ENCODE measurements at places on chromosomes 16 and 17.
A peak's percentile ranks its signal among the peaks of the same experiment; 100 is the strongest.

DNA sequence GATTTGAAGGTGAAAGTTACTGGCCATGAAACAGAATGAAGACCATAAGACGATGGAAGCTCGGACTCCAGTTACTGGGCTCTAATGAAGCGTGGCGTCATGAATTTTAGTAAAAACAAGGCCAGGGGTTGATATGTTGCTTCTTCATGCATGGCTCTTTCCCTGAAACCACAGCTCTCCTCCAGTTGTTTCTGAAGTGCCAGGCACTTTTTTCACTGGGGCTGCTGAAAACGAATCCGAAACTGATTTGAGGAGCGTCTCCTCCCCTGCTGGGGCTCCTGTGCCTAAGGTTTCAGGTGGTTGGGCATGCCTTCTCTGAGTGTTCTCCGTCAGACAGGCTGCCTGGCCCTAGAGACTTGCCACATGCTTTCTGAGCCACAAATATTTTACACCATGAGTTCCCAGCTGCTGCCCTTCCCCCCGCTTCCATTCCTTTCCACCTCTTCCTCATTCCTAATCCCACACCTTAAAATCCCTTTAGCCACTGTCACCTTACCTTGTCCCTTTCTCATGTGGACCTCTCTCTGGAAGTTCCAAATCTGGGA lies 3.7 kb upstream of the MYL4 start:
- peak; percentile 84 for DNase-seq

GRCh38 chr16:46826631-46827030 lies 4.3 kb downstream of the C16orf87 start:
- DNase-seq = no peak

- no peak for DNase-seq
These were observed 226.5 kb downstream of the SLC39A11 start for GRCh38 chr17:72865954-72866353.

DNA sequence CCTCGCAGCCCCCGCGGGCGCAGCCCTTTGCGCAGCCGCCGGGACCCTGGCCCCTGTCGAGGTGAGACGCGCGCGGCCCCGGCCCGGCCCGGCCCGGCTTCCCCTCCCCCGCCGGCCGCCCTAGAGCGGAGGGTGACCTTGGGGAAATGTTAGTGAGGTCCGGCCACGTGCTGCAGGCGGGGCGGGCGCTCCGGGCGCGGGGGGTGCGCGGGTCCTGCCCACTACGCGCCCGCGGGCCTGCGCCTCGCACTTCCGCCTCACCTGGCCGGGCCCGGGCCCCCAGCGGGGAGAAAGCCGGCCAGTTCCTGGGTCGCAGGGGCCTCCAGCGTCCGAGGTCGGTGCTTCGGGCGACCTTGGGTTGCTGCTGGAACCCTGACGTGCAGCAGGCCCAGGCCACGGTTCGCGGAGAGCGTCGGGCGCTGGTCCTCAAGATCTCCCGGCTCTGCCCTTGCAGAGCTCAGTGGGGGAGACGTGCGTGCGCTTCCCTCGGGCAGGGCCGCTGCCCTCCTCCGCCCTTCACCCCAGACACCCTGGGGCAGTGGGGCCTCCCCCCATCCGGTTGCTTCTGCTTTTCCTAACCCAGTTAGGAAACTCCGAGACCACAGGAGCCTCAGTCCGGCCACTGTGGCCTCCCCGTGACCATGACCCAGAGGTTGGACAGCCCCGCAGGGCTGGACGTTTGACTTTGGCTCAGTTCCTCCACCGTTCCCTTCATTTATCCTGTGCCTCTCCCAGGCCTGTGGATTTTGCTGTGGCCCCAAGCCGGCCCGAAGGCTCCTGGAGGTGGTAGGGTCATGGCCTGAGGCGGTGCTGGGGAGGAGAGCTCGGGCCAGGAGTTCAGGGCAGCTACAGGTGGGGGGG lies 791 bp downstream of the MCRIP2 start:
- peak; percentile 20 for DNase-seq

- DNase-seq = no peak
These were observed 9.3 kb downstream of the FBXO31 start for GRCh38 chr16:87374313-87374712.

- no peak for DNase-seq
These were observed 839.7 kb downstream of the CDH11 start for GRCh38 chr16:64282181-64282580.

GRCh38 chr16:17828012-17828411 lies 357.3 kb upstream of the XYLT1 start:
- no peak for DNase-seq

GRCh38 chr17:65678546-65678945 lies 117.1 kb upstream of the AXIN2 start:
- DNase-seq = no peak

DNA sequence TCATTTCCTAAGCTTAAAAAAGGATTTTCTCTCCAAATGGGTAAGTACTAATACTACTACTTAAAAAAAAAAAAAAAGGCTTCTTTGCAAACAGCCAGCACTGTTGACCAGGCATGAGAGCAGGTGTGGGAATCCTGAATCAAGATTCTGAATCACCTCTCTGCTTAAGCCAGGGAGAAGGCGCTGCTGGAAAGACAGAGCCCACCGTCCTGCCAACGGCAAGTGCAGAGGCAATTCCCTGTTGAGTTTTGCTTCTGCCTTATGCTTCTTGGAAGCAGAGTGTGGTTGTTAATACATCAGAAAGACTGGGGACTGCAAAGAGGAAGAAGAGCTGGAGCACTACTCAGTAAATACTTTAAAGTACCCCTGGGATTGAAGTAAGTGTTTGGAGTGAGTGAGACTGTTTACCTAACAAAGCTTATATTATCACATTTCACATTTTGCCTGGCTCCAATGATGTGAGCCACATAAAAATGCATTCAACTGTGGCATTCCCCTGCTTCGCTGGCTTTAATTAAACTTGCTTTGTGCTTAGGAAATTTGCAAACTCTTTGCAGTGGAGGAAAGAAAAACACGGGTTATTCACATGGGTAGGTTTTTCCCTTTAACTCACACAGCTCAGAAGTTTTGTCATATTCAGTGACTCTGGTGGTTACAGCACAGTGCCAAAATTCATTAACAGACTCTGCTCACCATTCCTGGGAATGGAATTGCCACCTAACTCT lies 86.0 kb upstream of the KIF2B start:
- DNase-seq = no peak

- no peak for DNase-seq
These were observed 662.5 kb upstream of the SALL1 start for GRCh38 chr16:51813609-51814008.

- DNase-seq = no peak
These were observed 17.8 kb downstream of the HNF1B start for GRCh38 chr17:37726891-37727675.

DNA sequence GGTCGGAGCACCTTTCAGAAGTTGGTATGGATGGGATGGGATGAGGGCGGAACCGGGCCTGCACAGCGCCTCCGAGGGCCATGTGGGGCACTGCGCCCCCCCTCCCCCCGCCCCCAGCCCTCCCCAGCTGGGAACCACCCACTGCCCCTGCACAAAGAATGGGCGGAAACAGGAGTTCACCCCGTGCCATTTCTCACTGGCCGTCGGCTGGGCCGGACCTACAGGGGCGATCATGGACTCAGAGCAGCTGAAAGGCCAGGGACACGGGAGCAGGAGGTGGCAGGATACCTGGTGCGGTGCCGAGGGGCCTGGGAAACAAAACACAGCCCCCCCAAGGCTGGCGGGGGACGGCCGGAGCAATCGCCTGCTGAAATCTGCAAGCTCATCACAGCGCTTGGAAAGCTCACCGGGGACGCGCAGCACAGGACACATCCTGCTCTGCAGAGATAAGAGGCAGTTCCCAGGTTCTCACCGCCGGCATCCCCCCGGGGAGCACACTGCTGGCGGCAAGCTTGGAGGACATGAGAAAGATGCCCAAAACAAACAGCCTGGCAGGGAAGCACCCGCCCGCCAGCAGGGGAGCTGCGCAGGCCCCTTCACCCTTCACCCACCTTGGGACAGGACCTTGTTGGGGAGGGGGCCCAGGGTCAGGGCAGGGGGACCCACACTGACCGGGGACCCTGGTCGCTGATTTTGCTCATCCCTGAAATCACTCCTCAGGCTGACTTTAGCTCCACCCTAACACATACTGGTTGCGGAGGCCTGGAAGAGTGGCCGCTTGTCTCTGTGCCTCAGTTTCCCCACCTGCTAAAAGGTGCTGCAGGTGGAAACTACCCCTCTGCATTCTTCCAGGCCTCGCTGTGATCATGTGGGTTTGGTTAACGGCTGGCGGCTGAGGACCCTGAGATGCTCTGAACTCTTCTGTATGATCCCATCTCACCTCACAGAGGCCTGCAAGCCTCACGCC lies 263.9 kb downstream of the C16orf95 start:
- DNase-seq = no peak

Measured in NCI-H2029 (cell line).